T follicular helper cell (primary cell): ENCODE measurements at places on chromosomes 1 and 21.

- DNase-seq = peak; percentile 3
Measured at GRCh38 chr1:76285578-76286135, 211.1 kb downstream of the ST6GALNAC3 start.

DNA sequence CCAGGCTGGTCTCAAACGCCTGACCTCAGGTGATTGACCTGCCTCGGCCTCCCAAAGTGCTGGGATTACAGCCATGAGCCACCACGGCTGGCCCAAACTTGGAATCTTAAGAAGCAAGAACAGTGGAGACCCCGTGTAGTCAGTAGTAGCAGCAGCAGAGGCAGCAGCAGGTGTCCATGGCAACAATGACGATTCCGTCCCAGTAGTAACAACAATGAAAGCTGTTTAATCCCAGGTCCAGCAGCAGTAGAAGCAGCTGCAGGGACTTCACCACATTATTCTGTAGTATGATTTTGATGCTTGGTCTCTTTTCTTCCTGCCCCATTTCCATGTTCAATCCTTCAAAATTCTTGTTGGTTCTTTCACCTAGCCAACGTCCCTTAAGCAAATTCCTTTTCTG, 69.6 kb upstream of the KCTD3 start:
- no peak for DNase-seq

GRCh38 chr1:51249445-51249844, 13.4 kb downstream of the RNF11 start:
- no peak for DNase-seq

DNA sequence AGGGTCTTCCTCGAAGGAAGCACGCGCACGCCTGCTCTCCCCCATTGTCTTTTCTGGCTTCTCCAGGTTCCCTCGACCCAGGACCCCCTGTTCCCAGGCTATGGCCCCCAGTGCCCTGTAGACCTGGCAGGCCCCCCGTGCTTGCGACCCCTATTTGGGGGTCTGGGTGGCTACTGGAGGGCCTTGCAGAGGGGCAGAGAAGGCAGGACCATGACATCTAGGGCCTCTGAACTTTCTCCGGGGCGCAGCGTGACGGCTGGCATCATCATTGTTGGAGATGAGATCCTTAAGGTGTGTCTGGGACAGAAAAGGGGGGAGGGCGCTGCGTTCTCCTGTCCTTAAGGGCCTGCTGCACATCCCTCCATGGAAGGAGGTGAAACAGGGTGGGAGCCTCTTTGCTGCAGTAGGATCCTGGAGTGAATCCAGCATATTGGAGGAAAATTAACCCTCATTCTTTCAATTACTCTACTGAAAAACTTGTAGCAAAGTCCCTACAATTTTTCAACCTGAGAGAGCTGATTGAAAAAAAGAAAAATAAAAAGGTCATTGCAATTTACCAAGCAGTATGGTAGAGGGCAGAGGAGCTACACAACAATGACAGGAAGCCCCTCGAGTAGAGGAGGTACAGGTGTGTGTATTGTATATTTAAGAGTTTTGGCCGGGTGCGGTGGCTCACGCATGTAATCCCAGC, 777 bp downstream of the FLAD1 start:
- no peak for DNase-seq

DNA sequence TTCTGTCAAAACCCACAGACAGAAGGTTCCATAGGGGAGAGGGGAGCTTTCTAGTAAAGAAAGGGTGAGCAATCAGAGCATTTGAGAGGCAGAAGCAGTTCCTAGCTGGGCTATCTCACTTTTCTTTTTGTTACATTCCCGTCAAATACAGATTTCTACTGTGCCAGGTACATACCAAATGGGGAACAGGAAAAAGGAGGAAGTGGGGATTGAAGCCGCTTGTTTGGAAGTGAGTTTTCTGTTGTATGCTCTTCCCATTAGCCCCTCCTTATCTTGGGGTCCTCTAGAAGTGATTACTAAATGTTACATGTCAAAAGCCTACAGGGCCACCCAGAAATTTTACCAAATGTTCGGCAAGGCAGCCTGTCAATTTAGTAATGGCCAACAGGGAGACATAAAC, 116.1 kb downstream of the PAPPA2 start:
- no peak for DNase-seq

DNA sequence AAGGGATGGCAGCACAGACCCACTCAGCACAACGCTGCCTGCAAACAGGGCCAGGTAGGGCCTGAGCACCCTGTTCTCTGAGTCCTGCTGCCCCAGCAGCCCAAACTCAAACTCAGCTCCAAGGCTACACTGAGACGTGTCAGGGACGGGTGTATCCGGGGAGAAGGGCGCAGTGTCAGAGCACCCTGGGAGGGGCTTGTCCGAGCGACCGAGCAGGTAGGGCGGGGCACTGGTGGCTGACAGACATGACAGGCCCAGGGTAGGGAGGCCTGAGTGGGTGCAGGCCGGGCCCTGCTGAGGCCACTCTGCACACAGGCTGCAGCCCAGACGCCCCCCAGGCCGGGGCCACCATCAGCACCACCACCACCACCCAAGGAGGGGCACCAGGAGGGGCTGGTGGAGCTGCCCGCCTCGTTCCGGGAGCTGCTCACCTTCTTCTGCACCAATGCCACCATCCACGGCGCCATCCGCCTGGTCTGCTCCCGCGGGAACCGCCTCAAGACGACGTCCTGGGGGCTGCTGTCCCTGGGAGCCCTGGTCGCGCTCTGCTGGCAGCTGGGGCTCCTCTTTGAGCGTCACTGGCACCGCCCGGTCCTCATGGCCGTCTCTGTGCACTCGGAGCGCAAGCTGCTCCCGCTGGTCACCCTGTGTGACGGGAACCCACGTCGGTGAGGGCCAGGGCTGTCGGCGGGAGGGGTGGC, 5.5 kb downstream of the SCNN1D start:
- no peak for DNase-seq
